ENCODE measurements at places on chromosomes 3 and 15. TPM values are rescaled to one million over a fixed set of nuclear protein-coding genes. Genes with fewer than 3 reads are reported as not detected.

The CXCR6 gene
- total RNA-seq = 0.95 TPM

The ZIC1 gene
- not detected for total RNA-seq

The FOXB1 gene
- total RNA-seq = not detected

The SPSB4 gene
- total RNA-seq = not detected

The CSPG5 gene
- total RNA-seq = 0.07 TPM

The LIPC gene
- total RNA-seq = 5.3 TPM

The PTH1R gene
- total RNA-seq = not detected

The GNAT1 gene
- not detected for total RNA-seq

The KLHDC8B gene
- 2.4 TPM for total RNA-seq

The GHSR gene
- 1.3 TPM for total RNA-seq

The MAN2C1 gene
- 375 TPM for total RNA-seq

The CCDC39 gene
- not detected for total RNA-seq

The PRICKLE2 gene
- total RNA-seq = 3.3 TPM

The CFAP92 gene
- total RNA-seq = 0.41 TPM

The WDR53 gene
- total RNA-seq = 14.7 TPM

The APBA2 gene
- 96.4 TPM for total RNA-seq

The COL6A5 gene
- not detected for total RNA-seq

The TOP2B gene
- total RNA-seq = 152 TPM

The LRRC31 gene
- total RNA-seq = not detected

The CPEB1 gene
- total RNA-seq = not detected

The BNC1 gene
- not detected for total RNA-seq

The GP9 gene
- total RNA-seq = 8.6 TPM

The HDC gene
- 494 TPM for total RNA-seq

The TGFBR2 gene
- 99.3 TPM for total RNA-seq

The DCLK3 gene
- not detected for total RNA-seq

The PTX3 gene
- 0.40 TPM for total RNA-seq

The GPR149 gene
- total RNA-seq = not detected

Data from natural killer cell (primary cell).